Activated CD4-positive, alpha-beta T cell treated with anti-CD3 and anti-CD28 coated beads for 24 hours (primary cell): ENCODE measurements at places on chromosomes 1 and 21.
A peak's percentile ranks its signal among the peaks of the same experiment; 100 is the strongest.

GRCh38 chr1:61245696-61246400 is 163.5 kb downstream of the NFIA start:
- no peak for DNase-seq

- peak; percentile 73 for DNase-seq
These were observed 29.7 kb downstream of the HEYL start for GRCh38 chr1:39609618-39610331.

DNA sequence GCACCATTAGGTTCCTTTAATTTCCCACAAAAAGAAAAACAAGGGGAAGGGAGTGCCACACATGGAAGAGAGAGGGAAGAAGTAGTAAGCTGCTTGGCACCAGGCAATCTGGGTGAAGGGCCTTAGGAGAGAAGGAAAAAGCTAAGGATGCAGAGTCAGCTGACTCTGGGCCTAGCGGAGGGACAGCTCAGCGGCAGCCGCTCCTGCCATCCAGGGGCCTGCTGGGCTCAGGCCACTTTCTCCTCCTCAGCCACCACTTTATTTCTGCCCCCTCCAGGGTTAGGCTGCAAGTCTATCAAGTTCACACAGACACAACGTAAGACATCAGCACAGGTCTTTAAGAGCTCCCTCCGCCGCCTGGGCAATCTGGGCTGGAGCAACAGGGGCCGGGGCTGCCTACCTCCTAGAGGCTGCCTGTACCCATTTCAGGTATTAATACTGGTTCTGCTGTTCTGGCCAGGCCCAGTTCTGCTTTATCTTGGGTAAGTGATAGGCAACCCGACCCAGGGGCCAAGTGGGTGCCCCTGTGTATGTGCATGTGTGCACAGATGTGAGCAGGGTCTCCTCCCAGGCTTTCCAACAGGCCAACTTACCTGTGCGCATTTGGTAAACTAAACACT is 53.6 kb downstream of the SLC45A1 start:
- no peak for DNase-seq

DNA sequence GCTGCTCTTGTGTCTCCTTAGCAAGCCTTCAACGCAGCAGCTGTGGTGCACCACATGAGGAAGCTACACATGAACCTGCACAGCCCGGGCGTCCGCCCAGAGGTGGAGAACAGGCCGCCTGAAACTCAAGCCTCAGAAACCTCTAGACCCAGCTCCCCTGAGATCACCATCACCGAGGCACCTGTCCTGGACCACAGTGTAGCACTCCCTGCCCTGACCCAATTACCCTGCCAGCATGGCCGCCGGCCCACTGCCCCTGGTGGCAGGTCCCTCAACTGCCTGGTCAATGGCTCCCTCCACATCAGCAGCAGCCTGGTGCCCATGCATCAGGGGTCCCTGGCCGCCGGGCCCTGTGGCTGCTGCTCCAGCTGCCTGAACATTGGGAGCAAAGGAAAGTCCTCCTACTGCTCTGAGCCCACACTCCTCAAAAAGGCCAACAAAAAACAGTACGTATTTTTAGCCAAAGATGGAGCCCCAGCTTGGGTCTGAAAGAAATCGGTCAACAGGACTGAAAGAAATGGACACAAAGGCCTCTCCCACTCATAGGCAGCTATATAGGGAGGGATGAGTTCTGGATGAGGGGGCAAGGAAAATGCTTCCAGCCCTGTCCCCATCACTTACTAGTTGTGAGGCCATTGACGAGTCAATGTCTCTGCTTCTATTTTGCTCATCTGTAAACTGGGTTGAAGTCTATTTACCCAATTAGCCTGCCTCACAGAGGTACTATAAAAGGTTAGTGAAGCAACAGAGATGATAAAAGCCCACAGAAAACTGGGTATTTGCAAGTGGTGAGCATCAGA is 28.5 kb downstream of the CAMK1G start:
- no peak for DNase-seq

DNA sequence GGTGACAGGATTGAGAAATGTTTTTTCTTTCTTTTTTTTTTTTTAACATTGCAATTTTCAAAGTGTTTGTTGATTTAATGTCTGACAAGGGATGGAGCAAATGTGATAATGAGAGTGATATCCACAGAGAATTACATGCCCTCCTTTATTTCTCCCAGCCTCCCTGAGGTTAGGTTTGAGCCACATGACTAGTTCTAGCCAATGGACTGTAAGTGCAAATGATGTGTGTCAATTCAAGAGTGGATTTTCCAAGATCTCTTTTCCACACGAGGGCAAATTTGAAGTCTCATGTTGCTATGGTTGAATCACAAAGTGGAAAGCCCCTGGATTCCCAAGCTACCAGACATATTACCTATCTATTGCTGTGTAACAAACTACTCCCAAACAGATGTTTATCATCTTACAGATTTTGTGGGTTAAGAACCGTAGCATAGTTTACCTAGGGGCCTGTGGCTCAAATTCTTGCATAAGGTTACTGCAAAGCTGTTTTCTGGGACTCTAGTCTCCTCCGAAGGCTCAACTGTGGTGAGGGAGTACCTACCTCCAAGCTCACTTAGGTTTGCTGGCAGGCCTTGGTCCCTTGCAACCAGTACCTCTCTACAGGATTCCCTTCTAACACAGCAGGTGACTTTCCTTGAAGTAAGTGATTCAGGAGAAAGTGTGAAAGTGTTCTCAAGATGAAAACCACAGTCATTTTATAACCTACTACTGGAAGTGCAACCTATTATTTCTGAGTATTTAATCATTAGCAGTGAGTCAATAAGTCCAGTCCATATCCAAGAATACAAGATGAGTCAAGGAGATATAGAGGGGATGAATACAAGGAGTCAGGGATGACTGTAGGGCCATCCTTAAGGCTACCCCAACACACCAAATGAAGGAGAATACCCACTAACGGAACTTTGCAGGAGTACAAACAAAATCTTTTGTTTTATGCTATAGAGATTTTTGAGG is 533.6 kb downstream of the PTPRC start:
- DNase-seq: no peak

- no peak for DNase-seq
These were observed 180.1 kb upstream of the IVNS1ABP start for GRCh38 chr1:185497177-185497576.

DNA sequence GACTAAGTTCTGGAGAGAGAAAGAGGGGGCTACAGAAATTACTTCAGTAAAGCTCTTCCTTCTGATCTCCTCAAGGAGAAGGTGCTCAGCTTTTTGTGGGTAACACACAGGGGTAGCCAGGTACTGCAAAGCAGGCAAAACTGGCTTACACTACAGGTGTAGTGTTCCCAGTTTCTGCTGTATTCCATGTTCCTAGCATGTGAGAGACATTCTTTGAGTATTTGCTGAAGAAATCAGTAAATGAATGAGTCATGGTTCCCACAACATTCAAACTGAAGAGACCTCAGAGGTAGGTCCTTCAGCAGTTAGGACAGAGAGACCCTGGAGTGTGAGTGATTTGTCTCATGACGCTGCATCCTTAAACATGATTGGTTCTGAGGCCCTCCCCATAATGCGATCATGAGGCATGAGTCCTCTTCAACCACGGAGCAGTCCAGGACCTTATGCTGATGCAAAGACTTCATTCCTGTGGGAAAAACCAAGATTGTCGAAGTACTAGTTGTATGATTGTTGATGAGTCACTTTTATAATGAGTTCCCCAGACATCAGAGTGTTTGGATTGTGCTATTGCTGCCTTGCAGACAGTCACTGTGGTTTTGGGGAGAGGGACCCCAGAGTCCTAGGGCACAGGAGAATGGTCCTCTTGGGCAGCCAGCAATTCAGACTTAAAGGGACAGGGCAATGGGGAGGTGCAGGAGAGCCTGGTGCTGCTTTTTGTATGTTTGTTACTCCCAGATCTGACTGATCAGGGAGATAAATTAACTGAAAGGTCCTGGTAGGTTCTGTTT is 2.7 kb upstream of the OR10J4 start:
- DNase-seq: no peak

- DNase-seq: no peak
These were observed 1414.3 kb upstream of the B3GALT2 start for GRCh38 chr1:194600716-194601115.

- DNase-seq: no peak
These were observed 95.3 kb downstream of the C1orf21 start for GRCh38 chr1:184482136-184482535.

GRCh38 chr1:41813226-41813625 is 105.5 kb downstream of the HIVEP3 start:
- no peak for DNase-seq

- peak; percentile 76 for DNase-seq
These were observed 2.9 kb upstream of the ARID1A start for GRCh38 chr1:26692793-26693490.

- DNase-seq: no peak
These were observed 622.3 kb upstream of the PLXNA2 start for GRCh38 chr1:208866386-208866955.

GRCh38 chr1:68624233-68624632 is 127.4 kb upstream of the DEPDC1 start:
- DNase-seq: no peak
